Daoy (cell line): ENCODE measurements at places on chromosomes 3 and 15. TPM values are rescaled to one million over a fixed set of nuclear protein-coding genes. Genes with fewer than 3 reads are reported as not detected.

SCG5 gene
- total RNA-seq: 1.8 and 3.0 TPM in 2 replicates

SERINC4 gene
- total RNA-seq: 0.11 TPM in 1 of 2 replicates, not detected in the other

ANKRD34C gene
- not detected in 2 replicates for total RNA-seq

ZKSCAN7 gene
- 2.1 and 2.2 TPM in 2 replicates for total RNA-seq

DLL4 gene
- total RNA-seq: not detected in 2 replicates

PATL2 gene
- 0.11 and 2.9 TPM in 2 replicates for total RNA-seq

ECE2 gene
- not detected in 2 replicates for total RNA-seq

RHCG gene
- not detected in 2 replicates for total RNA-seq

PLA2G4D gene
- total RNA-seq: not detected in 2 replicates

GCHFR gene
- 9.9 and 30.6 TPM in 2 replicates for total RNA-seq
